ENCODE measurements at places on chromosomes 5 and 9. TPM values are rescaled to one million over a fixed set of nuclear protein-coding genes. Genes with fewer than 3 reads are reported as not detected.

DNA sequence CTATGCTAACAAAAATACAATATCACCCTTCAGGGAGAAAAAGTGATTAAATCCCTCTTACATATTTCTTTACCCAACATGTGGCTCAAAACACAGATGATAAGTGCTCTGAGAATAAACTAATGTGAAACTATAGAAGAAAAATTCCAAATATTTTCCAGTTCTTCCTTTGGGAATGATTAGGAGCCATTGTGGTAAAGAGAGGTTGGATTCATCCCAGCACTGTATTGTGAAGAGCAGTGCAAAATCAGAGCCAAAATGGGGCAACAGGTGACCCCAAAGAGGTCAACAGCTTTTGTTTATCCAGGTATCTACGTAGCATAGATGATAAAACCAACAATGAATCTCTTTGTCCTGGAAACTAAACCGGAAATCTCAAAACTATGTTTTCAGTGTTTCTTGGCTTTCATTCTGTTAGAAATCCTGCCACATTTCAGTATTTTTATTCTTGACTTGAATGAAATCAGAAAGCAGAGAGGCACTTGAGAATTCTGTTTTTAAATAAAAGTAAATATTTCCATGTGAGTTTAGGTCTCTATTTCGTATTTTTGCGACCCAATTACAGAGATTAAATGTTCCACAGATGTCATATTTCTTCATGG, 120.4 kb upstream of the FST start:
- DNase-seq: no peak
- no peak overlapping the region for H3K4me3 ChIP-seq
- H3K36me3 ChIP-seq: no peaks in the 10 kb centered on the region
- no peaks in the 10 kb centered on the region for H3K27me3 ChIP-seq
- H3K27ac ChIP-seq: no peak overlapping the region

DNA sequence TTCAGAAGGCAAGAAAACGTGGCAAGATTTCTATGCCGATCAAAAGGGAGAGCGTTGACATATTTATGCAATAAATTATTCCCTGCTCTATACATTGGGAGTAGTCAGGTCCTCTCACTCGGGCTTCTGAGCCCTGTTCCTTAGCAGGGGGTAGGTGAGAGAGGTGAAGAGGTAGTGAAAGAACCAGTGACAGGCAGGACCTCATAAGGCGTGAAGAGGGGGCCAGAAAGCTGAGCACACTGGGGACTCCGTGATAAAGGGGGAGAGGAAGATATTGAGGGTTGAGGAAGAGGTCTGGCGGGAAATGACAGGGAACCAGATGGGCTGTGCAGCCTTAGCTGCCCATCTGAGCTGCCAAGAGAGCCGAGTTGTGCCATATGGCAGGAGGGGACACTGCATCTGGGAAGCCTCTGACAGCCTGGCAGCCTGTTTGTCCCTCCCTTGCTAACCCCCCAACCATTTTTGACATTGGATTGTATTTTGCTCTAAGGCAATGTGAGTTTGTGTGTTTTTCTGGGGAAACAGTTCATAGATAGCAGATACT, 782 bp upstream of the CDC20B start:
- peak overlapping the region; percentile 87 for H3K4me3 ChIP-seq
- peak; percentile 42 for DNase-seq
- H3K27ac ChIP-seq: peak overlapping the region; percentile 87
- peaks cover 65% of the 10 kb centered on the region for H3K27me3 ChIP-seq

- H3K27me3 ChIP-seq: no peaks in the 10 kb centered on the region
- no peaks in the 10 kb centered on the region for H3K36me3 ChIP-seq
- peaks cover 5% of the 10 kb centered on the region for H3K4me1 ChIP-seq
- no peak overlapping the region for H3K27ac ChIP-seq
- H3K4me3 ChIP-seq: no peak overlapping the region
Observed at GRCh38 chr9:136665704-136666371, 3.1 kb downstream of the EGFL7 start.

- no peak overlapping the region for H3K4me3 ChIP-seq
- H3K36me3 ChIP-seq: no peaks in the 10 kb centered on the region
Observed at GRCh38 chr5:133232911-133233310, 181.1 kb downstream of the HSPA4 start.

- H3K4me1 ChIP-seq: no peaks in the 10 kb centered on the region
- DNase-seq: no peak
- H3K27me3 ChIP-seq: no peaks in the 10 kb centered on the region
- no peak overlapping the region for H3K27ac ChIP-seq
- H3K36me3 ChIP-seq: no peaks in the 10 kb centered on the region
Observed at GRCh38 chr5:30194595-30194994, 998.9 kb upstream of the CDH6 start.

The TNFAIP8 gene
- 224 TPM for polyA plus RNA-seq

GRCh38 chr9:131651599-131651998, 88.3 kb downstream of the RAPGEF1 start:
- H3K4me3 ChIP-seq: no peak overlapping the region
- peak overlapping the region; percentile 56 for H3K27ac ChIP-seq
- DNase-seq: no peak

The NTNG2 gene
- polyA plus RNA-seq: 1.9 TPM

DNA sequence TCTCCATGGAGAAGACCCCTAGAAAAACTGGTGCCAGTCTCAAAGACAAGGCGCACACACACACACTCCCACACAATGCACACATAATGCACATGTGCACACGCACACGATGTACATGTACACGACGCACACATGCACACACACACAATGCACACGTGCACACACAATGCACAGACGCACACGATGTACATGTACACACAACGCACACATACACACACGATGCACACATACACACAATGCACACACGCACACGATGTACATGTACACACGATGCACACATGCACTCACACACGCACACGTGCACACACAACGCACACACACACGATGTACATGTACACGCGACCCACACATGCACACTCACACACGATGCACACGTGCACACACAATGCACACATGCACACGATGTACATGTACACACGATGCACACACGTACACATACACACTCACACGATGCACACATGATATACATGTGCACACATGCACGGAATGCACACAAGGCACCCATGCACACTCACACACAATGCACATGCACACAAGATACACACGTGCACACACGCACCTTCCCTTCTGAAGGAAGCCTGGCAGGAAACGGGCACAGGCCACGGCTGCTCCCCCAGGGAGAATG, 76.5 kb downstream of the VAV2 start:
- no peaks in the 10 kb centered on the region for H3K27me3 ChIP-seq
- H3K27ac ChIP-seq: peak overlapping the region; percentile 96
- DNase-seq: no peak

DNA sequence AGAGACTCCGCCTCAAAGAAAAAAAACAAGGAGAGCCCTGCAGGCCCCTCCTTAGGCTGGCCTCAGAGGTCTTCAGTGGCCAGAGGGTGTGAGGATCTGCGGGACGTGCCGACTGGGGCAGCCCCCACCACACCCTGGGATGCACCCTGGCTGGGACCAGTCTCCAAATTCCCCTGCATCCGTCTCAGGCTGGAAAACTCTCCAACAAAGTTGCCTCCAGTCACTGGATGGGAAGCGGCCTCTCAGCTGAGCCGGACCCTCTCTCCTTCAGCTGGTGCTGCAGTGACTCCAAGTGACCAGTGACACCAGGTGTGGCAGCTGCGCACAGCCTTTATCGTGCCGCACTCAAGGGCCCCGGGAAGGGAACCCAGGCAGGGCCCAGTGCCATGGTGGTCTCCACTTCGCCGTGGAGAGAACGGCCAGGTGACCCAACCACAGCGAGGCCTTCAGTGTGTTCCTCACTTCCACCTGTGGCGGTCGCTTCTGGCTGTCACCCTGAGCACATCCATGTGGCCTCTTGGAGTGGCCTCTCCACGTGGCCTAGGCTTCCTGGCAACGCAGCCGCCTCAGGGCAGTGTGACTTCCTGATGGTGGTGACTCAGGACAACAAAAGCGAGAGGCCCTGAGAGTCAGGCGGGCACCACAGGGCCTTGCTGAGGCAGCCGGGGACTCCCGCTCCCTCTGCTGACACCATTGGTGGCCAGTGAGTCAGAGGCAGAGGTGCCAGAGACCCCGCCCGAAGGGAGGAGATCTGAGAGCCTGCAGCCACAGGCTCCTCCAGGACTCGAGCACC, 19.3 kb upstream of the CAMSAP1 start:
- no peak for DNase-seq
- H3K27me3 ChIP-seq: no peaks in the 10 kb centered on the region
- no peaks in the 10 kb centered on the region for H3K36me3 ChIP-seq
- H3K27ac ChIP-seq: no peak overlapping the region
- H3K4me1 ChIP-seq: no peaks in the 10 kb centered on the region
- no peak overlapping the region for H3K4me3 ChIP-seq

DNA sequence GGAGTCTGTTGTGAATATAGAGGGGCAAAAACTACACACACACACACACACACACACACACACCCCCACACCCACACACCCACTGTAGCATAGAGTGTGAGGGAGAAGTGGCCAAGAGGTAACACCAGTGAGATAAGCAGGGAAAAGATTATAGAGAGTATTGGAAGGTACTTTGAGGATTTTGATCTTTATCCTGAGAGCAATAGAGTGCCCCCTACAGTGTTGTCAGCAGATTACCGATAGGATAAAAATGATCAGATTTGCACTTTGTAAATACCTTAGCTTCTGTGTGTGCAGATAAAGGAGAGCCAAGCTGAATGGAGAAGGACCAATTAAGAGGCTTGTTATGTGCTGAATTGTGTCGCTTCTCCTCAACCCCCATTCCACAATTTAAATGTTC, 32.3 kb downstream of the ERCC6L2 start:
- peaks cover 7% of the 10 kb centered on the region for H3K36me3 ChIP-seq
- H3K4me3 ChIP-seq: no peak overlapping the region
- H3K27me3 ChIP-seq: no peaks in the 10 kb centered on the region
- no peak overlapping the region for H3K27ac ChIP-seq
- peaks cover 3% of the 10 kb centered on the region for H3K4me1 ChIP-seq
- no peak for DNase-seq

DNA sequence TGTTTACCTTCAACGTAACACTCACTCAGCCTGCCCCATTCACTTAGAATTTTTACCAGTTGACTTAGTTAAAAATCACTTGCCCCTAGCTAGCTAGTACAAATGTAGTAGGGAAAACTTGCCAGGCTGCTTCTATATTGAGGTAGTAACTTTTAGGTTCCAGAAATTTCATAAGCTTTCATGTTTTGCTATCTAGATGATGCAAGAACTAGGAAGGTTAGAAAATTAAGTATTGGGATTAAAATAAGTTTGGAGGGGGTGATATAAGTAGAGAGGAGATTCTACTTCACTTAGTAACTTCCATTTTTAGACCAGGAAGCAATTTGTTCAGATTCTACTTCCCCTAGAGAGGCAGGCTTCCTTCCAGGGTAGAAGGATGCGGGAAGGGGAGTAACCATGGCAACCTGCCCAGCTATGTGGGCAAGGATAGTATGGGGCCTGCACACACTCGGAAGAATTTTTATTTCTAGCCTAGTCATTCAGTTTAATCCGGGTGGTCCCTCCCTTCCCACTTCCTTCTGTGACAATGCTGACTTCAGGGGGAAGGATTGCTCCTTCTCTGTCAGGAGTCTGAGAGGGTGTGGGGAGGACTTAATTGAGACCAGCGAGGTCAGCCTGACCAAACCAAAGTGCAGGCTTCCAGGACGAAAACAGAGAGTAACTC, 4.2 kb downstream of the DAB2 start:
- H3K4me1 ChIP-seq: peaks cover 5% of the 10 kb centered on the region
- H3K27ac ChIP-seq: no peak overlapping the region
- peaks cover 28% of the 10 kb centered on the region for H3K27me3 ChIP-seq
- H3K36me3 ChIP-seq: no peaks in the 10 kb centered on the region
- no peak for DNase-seq
- no peak overlapping the region for H3K4me3 ChIP-seq

The NEUROG1 gene
- polyA plus RNA-seq: not detected

DNA sequence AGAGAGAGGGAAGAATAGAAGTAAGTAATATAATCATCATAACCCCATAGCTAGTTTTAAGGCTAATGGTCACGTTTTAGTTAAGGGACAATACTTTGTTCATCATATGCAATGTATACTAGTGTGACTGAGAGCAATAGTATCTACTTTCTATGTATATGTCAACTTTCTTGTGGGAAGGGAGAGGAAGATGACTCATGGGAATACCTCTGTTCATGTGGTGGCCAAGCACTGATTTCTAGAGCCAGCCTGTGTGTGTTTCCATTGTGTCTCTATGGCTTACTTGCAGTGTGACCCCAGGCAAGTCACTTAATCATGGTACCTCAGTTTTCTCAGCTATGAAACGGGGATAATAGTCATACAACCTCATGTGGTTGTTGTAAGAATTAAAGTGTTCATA, 639.6 kb downstream of the CETN3 start:
- no peak overlapping the region for H3K27ac ChIP-seq
- H3K27me3 ChIP-seq: no peaks in the 10 kb centered on the region
- H3K4me1 ChIP-seq: peaks cover 6% of the 10 kb centered on the region
- peaks cover 8% of the 10 kb centered on the region for H3K36me3 ChIP-seq
- H3K4me3 ChIP-seq: no peak overlapping the region

Measured in naive B cell (primary cell).